ENCODE measurements at places on chromosomes 1 and 21.
A peak's percentile ranks its signal among the peaks of the same experiment; 100 is the strongest.

- peak; percentile 53 for DNase-seq
Measured at GRCh38 chr1:146031476-146031875, 9.9 kb upstream of the HJV start.

GRCh38 chr21:25494804-25495203, 112.5 kb downstream of the MRPL39 start:
- no peak for DNase-seq

- no peak for DNase-seq
Measured at GRCh38 chr1:4307468-4307845, 347.0 kb upstream of the AJAP1 start.

- DNase-seq = no peak
Measured at GRCh38 chr1:174988986-174989385, 10.8 kb upstream of the CACYBP start.

DNA sequence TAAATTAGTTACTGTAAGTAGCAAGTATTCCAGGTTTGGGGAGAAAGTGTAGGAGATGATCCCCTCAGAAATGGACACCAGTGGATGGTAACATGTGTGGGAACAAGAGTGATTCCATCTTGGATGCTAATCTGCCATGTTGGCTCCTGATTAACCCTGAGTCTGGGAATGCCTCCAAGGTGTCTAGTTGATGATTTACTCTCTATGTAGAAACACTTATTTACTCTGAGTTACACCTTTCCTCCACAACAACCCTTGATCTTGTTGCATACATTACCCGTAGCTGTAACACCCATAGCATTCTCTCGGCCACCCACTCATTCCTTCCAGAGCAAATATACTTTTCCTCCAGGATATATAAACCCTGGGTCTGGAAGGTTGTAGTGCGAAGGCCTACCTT, 315.9 kb upstream of the GREM2 start:
- no peak for DNase-seq

DNA sequence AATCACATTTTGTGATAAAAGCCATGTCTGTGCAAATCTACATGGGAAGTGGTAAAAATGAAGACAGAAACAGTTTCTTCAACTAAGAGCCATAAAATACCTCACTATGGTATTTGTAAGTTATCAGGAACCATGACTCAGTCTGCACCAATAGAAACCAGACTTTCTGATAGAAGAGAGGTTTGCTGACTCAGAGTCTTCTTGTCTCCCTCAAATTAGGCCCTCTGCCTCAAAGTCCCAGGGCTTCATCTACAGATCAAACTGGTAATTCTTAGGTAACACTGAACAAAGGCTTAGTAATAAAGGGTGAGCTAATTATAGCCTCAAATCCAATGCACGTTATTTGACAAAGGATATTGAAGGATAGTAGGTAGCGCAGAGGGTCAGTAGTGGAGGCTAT, 30.9 kb upstream of the SSX2IP start:
- no peak for DNase-seq

DNA sequence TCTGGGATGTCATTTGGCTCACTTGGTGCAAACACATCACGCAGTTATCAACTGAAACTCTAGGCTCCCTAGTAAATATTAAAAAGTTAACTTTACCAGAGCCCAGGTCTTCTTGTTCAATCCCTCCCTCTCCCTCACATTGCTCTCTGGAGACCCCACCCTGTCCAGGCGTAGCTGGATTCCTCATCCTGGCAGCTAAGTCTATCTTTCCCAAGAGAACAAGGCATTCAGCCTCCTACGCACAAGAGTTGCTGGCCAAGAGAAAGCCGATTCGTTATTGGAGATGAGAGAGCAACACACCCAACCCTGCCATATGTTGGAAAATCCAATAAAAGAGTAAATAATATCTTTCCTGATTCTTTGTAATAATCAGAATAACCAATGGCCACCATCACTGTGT, 117.9 kb downstream of the SLC30A10 start:
- DNase-seq = no peak

DNA sequence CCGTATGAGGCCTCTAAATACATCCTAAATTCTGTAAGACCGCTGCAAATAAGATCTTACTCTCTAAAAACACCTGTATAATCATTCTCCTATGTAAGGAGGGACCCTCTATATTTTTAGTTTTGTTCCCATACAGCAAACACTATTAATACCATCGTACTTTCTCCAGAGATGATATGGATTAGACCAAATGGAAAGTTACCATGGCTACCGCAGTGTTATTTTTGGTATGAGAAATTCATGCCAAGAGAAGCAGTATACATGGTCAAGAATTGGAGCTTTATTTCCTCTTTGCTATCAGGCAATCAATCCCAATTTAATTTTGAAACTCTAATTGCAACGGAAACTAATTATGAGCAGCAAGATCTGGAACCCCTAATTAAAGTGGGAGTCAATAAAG, 70.0 kb downstream of the BCAR3 start:
- no peak for DNase-seq

Measured in midbrain (tissue), 1 donor.